ENCODE measurements at places on chromosomes 12 and 14. TPM values are rescaled to one million over a fixed set of nuclear protein-coding genes. Genes with fewer than 3 reads are reported as not detected.
A peak's percentile ranks its signal among the peaks of the same experiment; 100 is the strongest.

DNA sequence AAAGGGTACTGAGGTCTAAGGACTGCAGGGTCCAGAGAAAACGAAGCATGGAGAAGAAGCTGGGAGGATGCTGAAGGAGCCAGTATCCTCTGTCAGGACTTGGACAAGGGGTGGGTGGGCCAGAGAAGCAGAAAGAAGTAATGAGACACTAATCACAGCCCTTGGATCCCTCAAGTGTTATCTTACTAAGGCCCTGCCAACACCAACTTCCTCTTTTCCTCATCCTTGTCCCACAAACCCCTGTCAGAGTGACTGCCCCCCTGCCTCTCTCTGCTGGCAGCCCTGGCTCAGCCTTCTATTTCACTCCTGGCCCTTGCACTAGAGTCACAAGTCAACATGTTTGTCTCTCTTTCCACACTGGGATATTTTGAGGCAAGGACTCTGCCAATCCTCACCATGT lies 3.8 kb upstream of the ASIC1 start:
- DNase-seq, result no peak

GRCh38 chr12:65460063-65460462 lies 181.6 kb downstream of the MSRB3 start:
- no peak for DNase-seq

OTX2 gene
- 2.5 TPM for total RNA-seq

- DNase-seq, result peak; percentile 93
These were observed 5.7 kb downstream of the PTHLH start for GRCh38 chr12:27966870-27967269.

SLC2A13 gene
- 8.5 TPM for total RNA-seq

- peak; percentile 27 for DNase-seq
These were observed 10.5 kb downstream of the CACNA2D4 start for GRCh38 chr12:1907652-1908611.

DNA sequence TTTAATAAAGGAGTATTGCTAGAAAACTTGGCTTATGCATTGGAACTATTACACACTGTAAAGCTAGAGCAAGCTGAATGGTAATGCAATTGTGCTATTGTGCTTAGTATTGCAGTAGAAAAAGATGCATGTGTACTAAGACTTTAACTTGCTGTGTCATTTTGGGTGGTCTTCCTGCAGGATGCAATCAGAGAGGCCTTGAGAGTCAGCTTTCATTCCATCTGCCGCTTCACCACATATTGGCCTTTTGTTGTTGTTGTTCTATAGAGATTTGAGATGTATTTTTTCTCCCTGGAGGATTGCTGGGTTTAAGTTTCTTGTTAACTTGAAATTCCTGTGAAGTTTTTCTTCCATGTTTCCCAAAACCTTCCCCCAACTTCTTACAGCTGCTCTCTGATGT lies 449.7 kb downstream of the TMTC2 start:
- no peak for DNase-seq

CCDC196 gene
- total RNA-seq, result not detected

DNA sequence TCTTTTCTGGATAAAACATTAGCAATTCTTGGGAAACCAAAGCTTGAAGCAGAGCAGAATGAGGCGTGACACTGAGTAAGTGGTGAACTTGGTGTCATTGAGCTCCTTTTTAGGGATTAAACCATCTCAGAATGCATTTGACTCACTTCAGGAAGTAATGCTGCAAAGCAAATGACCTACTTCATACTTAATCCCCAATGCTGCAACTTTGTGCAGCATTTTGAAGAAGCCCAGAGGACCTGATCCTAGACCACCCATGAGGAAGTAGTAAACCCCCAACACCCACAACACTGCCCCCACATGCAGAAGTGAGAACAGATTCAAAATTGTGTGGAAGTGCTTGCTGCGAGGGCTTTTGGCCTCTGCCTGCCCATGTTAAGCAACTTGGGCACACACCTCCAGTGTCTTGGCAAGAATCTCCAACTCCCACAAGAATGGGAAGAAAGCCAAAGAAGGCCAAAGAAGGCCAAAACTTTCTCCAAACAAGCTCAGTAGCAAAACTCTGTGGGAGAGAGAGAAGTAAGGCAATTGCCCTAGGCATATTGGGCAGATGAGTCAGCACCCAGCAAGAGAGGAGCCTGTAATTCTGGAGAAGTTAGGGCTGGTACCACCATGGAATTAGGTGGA lies 69.2 kb upstream of the ETV6 start:
- DNase-seq, result peak; percentile 78

DNA sequence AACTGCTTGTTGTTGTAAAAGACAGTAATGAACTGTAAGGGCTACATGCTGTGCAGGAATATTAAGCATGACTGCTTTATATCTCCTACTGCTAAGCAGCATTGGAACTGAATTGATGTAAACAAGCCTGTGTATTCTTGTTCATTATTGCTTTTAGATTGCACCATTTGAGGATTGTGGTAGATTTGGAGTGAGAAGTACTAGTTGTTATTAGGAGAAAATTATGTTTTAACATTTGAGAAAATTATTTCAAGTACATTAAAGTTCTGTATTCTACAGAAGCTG lies 212.7 kb downstream of the ERC1 start:
- no peak for DNase-seq

- no peak for DNase-seq
These were observed 218.5 kb downstream of the SLC6A15 start for GRCh38 chr12:84694116-84694515.

DNA sequence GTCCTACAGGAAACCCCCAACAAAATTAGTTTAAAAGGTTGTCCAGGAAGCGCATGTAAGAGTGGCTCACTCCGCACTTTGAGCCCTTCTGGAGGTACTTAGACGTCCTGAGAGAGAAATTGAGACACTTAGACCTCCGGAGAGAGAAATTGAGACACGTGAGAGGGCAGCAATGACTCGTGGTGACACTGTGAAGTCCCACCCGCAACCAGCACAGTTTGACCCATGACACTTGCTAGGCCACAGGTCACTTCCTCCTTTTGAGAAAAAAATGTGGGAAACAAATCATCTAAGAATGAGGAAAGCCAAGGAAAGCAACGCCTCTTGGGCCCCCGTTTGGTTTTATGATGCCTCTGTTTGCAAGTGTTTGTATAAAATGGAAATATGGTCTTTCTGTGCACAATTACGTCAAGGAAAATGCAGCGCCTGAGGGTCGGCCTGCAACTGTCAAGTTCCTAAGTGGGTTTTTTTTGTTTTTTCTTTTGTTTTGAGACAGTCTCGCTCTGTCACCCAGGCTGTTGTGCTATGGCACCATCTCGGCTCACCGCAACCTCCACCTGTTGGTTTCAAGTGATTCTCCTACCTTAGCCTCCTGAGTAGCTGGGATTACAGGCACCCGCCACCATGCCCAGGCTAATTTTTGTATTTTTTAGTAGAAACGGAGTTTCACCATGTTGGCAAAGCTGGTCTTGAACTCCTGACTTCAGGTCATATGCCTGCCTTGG lies 13.6 kb upstream of the CDCA4 start:
- DNase-seq, result no peak

GRCh38 chr12:120847814-120848213 lies 56.3 kb downstream of the SPPL3 start:
- DNase-seq, result no peak

DEPDC4 gene
- 2.4 TPM for total RNA-seq

GRCh38 chr12:96980991-96981414 lies 73.9 kb downstream of the NEDD1 start:
- peak; percentile 82 for DNase-seq

DNA sequence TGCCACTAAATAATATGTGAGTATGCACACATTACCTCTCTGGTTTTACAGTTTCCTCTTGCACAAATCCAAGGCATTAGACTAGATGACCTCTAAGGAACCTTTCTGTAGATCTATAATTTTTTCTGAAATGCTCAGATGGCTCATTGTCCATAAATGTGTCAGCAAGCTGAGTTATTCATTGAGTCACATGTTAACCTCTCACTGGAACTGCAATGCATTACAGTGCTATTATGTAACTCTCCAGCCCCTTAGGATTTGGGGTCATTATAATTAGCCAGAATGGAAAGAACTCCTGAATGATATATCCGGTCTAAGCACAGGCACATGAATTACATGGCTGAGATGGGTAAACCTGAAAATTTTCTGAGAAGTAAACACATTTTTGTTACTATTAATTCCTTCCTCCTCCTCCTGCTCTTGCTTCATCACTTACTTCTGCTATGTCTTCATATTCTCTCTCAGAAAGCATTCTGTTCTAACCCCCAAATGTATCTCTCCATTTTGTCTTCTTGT lies 20.3 kb upstream of the DRAM1 start:
- peak; percentile 32 for DNase-seq

DNA sequence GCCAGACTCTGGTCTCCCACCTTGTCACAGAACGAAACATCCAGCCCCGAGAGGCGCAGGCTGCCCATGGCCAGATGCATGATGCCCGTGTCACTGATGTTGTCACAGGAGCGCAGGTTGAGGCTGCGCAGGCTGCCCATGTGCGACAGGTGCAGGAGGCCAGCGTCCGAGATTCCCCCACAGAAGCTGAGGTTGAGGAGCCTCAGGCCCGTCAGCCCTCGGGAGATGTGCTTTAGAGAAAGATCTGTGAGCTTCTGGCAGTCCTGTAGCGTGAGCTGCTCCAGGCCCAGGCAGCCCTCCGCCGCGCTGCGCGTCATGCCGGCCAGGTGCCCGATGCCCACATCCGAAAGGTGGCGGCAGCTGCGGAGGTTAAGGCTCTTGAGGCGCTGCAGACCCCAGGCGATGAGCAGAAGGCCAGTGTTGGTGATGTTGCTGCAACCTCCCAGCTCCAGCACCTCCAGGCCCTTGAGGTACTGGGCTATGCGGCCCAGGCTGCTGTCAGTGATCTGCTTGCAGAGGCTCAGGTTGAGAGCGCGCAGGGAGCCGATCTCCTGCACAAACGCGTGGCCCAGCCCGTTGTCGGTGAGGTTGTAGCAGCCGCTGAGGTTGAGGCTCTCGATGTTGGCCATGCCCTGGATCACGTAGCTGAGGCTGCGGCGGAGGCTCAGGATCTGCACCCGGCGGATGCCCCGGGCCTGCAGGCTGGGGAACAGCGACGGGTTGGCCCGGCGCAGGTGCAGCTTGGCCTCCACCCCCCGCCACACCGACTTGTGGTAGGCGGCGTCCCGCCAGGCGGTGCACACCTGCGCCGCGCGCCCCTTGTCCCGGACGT lies 991 bp downstream of the FBXL14 start:
- peak; percentile 65 for DNase-seq

CDCA3 gene
- 107 TPM for total RNA-seq

SOAT2 gene
- total RNA-seq, result not detected

DNA sequence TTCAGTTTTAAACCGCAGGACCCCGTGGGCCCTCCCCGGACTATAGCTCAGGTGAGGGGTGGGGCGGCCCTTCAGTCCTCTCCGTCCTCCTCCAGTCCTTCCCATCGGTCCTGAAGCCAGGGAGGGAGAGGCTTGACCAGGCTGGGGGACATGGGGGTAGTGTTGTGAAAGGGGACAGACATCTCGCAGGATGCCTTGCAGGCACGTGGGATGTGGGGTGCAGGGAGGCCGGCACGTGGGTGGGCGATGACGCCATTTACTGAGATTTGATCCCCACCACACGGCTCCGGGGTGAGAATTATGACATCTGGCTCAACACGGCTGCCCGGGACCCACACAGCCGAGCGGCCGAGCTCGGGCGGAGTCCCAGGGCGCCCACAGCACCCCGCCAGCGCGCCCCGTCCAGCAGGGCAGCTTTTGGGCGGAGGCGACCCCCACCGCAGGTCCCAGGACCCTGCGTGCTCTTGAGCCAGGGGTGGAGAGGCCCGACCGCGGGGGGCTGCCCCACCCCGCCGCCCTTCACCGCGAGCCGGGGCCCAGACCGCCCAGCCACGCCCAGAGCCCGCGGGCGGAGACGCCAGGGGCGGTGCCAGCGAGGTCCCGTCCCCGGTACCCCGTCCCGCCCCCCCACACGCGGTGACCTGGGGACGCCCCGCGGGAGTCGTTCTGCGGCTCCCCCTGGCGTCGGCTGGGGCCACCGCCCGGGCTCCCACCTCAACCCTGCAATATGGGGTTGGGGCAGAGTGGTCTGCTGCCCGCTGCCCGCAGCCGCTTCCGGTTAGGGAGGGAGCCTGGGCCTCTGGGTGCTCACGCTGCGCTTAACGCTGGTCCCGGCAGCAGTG lies 3.3 kb upstream of the EXOC3L4 start:
- peak; percentile 65 for DNase-seq

DNA sequence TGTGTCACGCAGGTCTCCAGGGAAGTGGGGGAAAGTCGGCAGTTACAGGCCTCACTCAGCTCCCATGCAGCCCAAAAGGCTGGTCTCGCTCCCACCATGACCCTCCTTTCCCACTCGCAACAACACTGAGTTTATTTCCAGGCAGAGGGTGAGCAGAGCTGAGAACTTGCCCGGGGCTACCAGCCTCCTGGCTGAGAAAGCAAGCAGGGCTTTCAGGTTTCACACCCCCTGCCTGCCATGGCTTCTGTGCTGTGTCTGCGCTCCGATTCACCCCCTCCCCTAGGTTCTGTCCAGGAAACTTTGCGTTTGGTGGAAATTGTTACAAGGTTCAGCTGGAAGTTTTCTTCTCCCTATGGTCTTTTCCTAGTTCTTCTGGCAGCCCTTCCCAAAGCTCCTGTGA lies 17.1 kb downstream of the OR10G2 start:
- DNase-seq, result no peak

DNA sequence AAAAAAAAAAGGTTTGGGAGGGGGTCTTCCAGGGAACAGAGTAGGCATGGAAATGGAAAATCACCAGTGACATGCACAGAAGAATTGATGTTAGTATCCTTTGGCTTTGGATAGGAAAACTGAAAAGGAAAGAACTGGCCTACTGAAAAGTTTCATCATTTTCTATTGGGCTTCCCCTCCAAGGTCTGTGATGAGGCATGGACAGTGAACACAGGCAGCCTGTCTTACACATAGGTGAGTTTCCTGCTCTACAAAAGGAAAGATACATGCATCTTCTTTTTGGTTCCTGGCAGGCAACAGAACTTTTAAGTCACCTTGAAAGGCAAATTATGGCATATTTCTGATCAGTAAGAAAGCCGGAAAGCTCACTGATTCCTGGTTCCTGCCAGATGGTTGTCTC lies 5.8 kb downstream of the BMAL2 start:
- DNase-seq, result no peak

- DNase-seq, result no peak
These were observed 377.8 kb upstream of the SFSWAP start for GRCh38 chr12:131333136-131333535.

CCDC60 gene
- not detected for total RNA-seq

INTS13 gene
- total RNA-seq, result 76.3 TPM

Measured in Daoy (cell line).